Glomerular endothelial cell (primary cell): ENCODE measurements at places on chromosomes 6 and 20.

DNA sequence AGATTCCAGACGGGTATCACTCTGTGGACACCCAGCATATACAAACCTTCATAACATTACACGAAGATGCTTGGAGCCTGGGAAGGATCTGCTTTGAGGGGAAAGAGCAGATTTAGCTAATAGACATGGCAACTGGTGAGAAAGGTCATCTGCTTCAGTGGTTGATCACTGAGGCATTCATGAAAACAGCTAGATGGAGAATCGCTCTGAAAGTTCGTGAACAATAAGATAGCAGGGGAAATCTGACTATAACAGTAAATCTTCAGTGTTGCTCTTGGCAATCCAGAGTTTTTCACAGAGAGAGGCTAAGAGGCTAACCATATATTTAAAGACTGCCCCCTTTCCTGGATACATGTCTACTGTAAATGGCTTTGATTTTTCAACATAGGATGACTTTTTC lies 245.3 kb downstream of the FARS2 start:
- no peak for DNase-seq

GRCh38 chr6:163415620-163416556 lies 1.4 kb downstream of the QKI start:
- no peak for DNase-seq

DNA sequence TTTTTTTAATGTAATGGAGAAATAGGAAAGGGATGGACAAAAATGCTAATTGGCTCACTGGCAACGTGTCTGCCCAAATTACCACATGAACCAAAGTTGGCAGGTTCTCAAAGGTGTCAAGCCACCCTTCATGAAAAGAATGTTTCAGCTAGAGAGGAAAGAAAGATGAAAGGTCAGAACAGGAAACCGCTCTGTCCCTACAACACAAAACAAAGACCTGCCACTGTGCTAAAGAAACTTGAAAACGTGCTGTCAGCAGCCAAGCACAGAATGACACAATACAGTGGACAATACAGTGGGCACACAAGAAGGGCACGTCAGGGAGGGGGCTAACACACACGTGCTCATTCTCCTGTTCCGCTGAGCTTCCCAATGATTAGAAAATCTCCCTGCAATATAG lies 4.9 kb downstream of the PREP start:
- DNase-seq = no peak

DNA sequence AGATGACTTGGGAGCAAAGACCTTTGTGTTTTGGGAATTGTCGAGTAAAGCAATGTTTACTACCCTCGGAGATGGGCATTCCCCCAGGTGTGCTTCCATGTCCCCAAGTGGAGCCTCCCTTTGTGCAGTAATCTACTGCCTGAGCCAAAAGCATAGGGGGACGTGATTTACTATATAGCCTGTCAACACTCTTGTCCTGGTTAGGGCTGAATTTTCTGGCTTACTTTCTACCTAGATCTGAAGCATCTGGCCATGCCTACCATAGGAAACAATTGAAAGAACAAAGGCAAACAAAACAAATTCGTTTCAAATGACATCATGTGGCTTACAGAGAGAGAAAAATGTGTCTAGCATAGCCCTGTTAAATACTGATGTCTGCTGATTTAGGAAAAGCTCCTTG lies 350.6 kb downstream of the SAMD5 start:
- no peak for DNase-seq

GRCh38 chr20:7935027-7935551 lies 5.2 kb downstream of the HAO1 start:
- DNase-seq = no peak

GRCh38 chr6:75155631-75156030 lies 50.2 kb downstream of the COL12A1 start:
- DNase-seq = no peak

GRCh38 chr6:51992876-51993275 lies 94.5 kb downstream of the PKHD1 start:
- DNase-seq = no peak

GRCh38 chr6:83914953-83915352 lies 55.5 kb downstream of the CYB5R4 start:
- no peak for DNase-seq

DNA sequence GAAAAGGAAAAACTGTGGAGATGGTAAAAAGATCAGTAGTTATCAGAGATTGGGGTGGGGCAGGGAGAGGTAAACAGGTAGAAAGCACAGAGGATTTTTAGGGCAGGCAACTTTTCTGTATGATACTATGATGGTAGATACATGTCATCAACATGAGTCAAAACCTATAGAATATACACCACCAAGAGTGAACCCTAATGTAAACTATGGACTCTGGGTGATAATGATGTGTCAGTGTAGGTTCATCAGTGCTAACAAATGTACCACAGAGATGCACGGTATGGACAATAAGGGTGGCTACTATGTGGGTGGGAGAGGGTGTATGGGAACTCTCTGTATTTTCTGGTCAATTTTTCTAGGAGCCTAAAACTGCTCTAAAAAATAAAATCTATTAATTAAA lies 18.5 kb downstream of the PACSIN1 start:
- no peak for DNase-seq

DNA sequence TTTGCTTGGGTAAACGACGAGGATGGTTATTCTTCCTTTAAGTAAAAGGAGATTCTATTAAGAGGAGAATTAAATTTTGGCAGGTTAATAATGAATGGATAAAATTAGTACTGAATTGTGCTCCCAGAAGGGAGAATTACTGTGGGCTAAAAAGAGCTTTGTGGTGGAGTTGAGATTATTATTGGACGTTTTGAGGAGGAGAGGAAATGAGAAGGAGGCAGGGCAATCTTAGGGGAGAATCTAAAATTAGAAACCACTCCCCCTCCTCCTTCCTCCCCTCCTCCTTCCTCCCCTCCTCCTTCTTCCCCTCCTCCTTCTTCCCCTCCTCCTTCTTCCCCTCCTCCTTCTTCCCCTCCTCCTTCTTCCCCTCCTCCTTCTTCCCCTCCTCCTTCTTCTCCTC lies 331.8 kb downstream of the PRL start:
- no peak for DNase-seq

GRCh38 chr6:15246666-15247499 lies 1.0 kb downstream of the JARID2 start:
- DNase-seq = no peak

DNA sequence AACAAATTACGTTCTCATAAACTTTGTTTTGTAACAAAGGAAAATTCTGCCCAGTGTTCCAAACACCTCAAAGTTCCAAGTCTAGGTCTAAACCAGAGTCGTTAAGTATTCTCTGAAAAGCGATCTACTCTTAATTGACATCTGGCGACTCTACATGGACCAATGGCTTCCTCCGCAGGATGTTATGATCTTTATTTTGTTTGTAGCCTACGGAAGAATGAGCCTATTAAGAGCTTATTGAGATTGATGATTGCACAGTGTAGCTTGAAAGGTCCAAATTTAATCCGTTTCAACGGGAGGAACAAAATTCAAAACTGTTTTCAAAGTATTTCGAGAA lies 61.1 kb downstream of the FAM217A start:
- no peak for DNase-seq

- no peak for DNase-seq
Observed at GRCh38 chr6:56143796-56144195, 103.6 kb downstream of the COL21A1 start.

GRCh38 chr6:3176562-3177355 lies 19.4 kb upstream of the TUBB2A start:
- no peak for DNase-seq

GRCh38 chr6:55088902-55089301 lies 85.4 kb upstream of the HCRTR2 start:
- no peak for DNase-seq
